Progenitor cell of endocrine pancreas (in vitro differentiated cells): ENCODE measurements at places on chromosomes 7 and 10.

- DNase-seq, result no peak
These were observed 35.3 kb upstream of the HIBADH start for GRCh38 chr7:27697861-27698430.

GRCh38 chr7:15168489-15168888 lies 265.9 kb upstream of the DGKB start:
- no peak for DNase-seq

- no peak for DNase-seq
These were observed 84.9 kb downstream of the NHLRC2 start for GRCh38 chr10:113939212-113939860.

DNA sequence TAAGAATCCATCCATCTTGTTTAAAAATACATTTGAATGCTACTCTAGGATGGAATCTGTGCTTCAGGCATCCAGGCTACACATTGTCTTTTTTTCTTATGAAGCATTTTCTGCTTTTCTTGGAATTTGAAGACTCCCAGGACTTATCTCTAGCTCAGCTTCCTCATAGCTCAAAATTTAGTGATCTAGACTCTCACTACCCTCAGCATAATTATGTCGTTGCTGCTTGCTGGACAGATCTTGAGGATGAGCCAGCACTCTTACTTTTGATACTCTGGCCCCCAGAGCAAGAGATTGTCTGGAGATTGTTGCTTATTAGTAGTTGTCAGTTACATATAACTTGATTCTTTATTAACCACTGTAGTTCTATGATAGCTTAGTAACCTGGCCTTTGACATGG lies 83.3 kb upstream of the FGL2 start:
- DNase-seq, result no peak

DNA sequence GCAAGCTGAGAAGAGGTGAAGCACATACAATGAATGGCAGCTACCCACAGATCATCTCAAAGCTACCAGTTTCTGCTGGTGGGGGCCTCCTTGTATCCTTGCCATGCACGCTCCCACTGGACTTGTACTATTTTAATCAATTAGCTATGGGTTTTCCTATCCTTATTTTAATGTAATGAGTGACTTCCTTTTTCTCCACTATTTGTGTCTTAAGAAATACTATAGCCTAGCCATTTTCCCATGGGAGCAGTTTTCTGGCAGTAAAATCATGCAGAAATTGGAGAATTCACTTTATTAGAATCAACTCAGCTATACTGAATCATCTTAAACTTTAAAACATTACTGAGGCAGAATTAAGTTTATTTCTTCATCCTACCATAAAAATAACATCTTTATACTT lies 73.5 kb downstream of the CTNNA3 start:
- no peak for DNase-seq
